ENCODE measurements at places on chromosomes 13 and 19.

DNA sequence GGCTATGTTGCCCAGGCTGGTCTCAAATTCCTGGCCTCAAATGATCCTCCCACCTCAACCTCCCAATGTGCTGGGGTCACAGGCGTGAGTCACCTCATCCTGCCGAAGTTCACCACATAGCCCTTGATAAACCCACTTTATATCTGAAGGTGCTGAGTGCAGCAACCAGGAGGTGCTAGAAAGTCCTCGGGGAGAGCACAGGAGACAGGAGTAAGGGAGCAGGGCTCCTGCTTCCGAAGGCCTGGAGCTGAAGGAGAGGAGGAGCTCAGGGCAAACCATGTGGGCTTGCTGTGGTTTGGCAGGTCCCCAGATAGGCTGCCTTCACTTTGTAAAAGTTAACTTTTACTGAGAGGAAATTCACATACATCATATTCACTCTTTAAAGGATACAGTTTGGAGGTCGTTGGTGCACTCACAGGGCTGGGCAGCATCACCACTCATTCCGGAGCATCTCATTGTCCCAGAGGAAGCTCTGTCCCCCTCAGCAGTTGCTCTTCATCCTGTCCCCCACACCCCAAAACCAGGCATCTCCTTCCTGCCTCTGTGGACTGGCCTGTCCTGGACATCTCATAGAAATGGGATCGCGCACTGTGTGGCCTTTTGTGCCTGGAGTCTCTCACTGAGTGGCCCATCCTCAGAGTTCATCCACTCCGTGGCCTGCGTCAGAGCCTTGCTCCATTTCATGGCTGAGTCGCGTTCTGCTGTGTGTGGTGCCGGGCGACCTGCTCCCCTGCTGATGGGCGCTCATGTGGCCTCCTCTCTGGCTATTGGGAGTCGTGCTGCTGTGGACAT lies 49.5 kb downstream of the KDM4B start:
- no peak for DNase-seq

- no peak for DNase-seq
Measured at GRCh38 chr13:29564818-29565217, 30.7 kb downstream of the SLC7A1 start.

DNA sequence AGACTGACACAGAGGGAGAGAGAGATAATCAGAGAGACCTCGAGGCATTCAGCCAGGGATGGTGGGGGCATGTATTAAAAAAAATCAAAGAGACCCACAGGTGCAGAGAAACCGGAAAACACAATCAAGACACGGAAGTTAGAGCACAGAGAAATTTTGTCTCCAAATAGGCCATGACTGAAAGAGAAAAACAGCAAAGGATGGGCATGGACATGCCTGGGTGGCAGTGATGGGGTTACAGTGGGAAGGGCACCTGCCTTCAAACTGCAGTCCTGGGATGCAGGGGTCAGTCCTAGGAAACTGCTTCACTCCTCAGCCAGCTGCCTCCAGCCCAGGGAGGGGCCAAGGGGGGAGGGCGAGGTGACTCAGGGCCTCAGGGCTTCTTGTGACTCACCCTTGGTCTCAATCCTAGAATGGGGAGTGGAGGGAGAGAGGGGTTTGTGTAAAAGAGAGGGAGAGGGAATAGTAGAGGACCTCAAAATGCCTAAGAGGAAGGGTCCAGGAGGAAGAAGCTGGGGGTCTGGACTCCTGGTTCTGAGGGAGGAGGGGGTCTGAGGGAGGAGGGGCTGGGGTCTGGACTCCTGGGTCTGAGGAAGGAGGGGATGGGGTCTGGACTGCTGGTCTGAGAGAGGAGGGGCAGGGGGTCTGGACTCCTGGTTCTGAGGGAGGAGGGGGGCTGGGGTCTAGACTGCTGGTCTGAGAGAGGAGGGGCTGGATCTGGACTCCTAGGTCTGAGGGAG lies 3.6 kb upstream of the KCNN4 start:
- DNase-seq = no peak

DNA sequence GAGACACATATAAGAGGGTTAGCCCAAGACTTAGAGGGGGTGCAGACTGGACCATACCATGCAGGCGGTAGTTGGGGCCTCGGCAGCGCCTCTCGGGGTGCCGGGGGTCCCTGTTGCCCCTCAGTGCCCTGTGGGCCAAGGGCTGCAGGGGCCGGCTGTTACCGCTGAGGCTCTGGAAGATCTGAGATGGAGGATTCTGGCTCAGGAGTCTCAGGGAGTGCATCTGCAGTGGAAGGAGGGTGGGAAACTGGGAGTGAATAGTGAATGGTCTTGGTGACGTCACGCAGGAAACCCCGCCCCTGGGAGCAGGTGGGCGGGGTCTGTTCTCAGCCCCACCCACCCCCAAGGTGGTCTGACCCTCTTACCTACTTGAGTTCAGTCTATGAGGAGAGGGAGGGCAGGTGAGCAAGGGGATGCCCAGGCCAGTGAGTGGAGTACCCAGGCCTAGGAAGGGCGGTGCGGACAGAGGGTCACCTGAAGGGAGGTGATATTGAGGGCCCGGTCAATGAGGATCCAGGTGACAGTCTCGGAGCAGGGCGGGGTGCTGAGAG lies 1.7 kb upstream of the DBP start:
- DNase-seq = no peak

DNA sequence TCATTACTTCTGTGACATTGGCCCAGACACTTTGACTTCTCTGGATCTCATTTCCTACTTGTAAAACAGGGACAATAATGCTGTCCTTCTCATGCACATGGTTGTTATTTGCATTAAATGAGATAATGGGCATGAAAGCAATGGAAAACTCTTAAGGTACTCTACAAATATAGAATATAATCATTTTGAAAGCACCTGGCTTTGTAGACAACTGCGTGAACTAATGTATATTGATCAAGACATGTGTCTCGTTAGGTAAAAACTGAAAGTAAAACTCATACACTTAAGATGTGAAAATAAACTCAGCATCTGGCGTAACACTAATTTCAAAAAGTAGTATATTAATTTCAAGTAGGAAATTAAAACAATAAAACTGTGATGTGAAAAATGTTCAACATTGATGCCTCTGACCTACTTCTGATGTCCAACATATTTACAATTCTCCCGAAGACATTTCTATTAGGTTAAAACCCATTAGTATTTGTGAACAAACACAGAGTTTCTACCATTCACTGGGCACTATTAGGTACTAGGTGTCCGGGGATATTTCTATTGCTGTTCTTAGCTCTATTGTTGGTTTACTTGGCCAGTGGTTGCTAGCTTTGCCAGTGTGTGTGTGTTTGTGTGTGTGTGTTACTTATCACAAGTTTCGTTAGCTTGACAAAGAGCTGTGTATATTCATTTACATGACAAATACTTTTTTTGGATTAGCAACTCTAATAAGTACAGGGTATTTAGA lies 220.5 kb downstream of the KCNRG start:
- no peak for DNase-seq

DNA sequence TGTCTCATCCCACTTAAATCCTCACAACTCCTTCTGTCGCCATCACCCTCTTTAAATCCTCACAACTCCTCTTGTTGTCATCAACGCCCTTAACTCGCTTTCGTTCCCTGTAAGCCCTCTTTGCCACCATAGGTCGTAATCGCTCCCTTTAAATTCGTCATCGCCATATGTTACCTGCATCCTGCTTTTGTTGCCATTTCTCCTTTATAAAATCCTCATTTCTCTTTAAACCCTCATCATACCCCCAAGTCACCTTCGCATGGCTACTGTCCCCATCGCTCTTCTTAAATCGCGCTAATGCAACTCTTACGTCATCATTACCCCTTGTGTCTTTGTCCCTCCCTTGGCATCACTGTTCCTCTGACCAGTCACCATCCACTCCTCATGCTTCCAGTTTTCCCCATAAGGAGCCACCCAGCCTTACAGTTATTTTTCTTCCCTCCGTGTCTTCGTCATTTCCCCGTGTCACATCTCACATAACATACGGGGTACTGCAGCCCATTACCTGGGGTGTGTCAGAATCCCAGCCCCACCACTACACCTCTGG lies 539 bp downstream of the PLD3 start:
- DNase-seq = peak; percentile 70

GRCh38 chr19:6602729-6603114 lies 11.8 kb upstream of the CD70 start:
- peak; percentile 20 for DNase-seq

DNA sequence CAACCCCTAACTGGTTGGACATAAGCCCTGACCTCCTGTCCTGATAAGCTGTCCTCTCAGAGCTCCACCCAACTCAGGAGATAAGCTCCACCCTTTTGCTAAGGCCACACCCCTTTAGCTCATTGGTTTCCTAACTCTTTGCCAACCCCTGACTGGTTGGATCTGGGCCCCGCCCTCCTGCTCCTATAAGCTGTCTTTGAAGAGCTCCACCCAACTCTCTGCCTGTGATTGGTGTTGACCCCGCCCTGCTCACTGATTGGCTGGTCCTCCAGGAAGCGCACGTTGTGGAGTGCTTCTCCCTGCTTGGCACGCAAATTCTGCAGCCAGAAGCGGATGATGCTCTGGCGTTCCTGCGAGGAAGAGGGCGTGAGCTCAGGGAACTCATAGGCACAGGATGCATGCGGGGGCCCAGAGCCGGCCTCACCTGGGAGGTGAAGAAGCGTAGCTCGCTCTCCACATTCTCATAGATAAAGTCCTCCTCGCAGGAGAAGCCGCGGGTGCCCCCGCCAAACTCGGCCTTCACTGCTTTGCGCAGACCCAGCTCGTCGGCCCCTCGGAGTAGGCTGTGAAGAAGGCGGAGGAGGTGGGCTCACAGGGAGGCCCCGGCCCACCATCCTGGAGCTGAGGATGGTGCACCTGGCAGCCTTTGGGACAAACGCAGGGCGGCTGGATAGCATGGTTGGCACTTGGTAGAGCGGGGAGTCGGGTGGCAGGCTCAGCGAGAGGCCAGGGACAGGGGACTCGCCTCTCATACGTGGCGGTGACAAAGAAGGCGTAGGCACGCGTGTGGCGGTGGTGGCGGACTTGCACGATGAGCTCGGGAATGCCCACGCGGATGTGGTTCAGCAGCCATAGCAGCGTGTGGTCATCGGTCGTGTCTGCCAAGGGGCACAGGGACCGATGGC lies 1.7 kb downstream of the ANO8 start:
- DNase-seq = peak; percentile 56

GRCh38 chr19:12886651-12886968 lies 391 bp downstream of the KLF1 start:
- no peak for DNase-seq

DNA sequence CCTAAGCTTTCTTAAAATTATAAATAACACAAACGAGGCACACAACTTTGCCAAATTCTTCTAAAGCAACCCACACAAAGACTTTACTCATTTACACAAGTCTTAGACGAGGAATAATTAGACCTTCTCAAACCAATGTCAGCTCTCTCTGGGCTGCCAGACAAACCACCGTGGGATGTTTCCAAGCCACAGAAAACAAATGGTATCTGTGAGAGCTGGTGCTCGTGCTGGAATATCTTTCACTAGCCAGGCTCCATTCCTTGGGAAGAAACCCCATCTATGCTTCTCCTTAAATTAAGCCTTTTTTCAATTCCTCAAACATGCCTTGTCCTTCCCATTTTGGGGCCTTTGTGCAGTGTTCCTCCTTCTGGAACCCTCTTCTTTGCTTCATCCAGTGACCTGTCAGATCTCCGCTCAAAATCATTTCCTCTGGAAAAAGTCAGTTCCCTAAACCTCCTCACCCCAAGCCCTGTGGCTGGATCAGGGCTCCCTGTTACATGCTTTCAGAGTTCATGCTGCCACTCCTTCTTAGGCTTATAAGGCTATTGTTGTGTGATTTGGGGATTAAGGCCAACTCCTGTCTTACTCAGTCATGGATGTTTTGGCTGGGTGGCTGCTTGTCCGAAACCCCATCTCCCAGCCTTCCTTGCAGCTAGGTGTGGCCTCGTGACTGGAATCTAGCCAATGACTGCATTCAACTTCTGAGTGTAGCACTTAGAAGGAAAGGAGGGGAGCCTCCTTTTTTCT lies 64.2 kb upstream of the GTF2F2 start:
- peak; percentile 5 for DNase-seq

- no peak for DNase-seq
Measured at GRCh38 chr13:46570273-46570672, 17.3 kb downstream of the LRCH1 start.

DNA sequence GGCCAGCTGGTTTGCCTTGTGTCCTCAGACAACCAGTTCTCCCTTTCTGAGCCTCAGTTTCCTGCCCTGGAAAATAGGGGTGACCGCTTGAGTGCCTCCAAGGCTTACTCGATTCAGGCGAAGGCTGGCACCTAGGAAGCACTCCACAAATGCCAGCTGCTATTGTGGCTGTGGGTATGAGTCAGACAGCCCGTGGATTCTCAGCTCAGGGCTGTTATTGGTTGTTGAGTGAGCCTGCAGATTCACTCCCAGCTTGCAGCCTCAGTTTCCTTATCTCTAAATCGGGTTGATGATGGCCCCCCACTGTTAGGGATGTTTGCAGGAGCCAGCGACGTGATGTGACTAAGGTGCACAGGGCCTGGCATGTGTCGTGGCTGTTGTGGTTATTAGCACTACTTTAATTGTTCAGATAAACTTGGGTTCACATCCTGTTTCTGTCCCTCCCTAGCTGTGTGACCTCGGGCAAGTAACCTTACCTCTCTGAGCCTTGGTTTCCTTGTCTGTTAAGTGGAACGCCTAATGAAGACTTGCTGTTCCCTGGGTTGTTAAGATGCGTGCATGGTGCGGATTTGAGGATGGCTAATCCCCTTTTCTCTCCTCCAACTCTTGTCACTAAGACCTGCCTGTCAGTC lies 2.4 kb downstream of the MARK4 start:
- DNase-seq = no peak

GRCh38 chr19:34336781-34337271 lies 28.2 kb upstream of the GPI start:
- DNase-seq = peak; percentile 64

DNA sequence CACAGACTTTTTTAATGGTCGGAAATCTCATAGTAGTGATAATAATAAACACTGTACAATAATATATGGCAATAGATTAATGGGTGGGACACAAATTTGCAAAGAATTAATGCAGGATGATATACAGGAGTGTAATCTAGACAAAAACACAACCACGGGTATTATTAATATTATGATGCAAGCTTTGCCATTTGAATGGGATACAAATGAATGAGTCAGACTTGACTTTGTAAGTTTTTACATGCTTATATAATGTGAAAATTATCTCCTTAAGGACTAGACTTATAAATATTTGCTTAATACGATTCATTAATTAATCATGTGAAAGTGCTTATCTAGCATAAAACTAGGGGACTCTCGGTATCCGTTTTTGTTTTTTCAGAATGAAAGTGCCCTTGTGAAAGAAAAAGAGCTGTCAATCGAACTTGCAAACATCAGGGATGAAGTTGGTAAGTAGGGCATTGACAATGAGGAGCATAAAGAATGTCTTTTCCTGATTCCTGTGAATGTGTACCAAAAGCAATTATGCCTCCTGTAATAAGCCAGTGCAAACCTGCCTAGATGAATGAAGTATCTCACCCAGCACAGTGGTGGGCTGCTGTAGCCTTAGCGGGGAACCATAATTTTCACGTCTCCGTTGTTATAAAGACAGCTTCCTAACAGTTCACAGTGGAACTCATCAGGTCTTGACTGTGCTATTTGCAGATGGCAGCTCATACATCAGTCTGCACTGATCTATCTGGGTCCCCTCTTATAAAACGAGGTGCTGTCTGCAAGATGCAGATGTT lies 155.7 kb downstream of the SLC7A1 start:
- no peak for DNase-seq
